ENCODE measurements at places on chromosomes 12 and 14.
A peak's percentile ranks its signal among the peaks of the same experiment; 100 is the strongest.

GRCh38 chr14:73472185-73473114 lies 14.1 kb upstream of the NUMB start:
- no peak overlapping the region for H3K27ac ChIP-seq
- H3K4me3 ChIP-seq, result no peak overlapping the region
- H3K36me3 ChIP-seq, result no peaks in the 10 kb centered on the region

- H3K4me3 ChIP-seq, result no peak overlapping the region
- no peak overlapping the region for H3K27ac ChIP-seq
- H3K36me3 ChIP-seq, result no peaks in the 10 kb centered on the region
- peaks cover 4% of the 10 kb centered on the region for H3K4me1 ChIP-seq
Observed at GRCh38 chr12:1616233-1617066, 12.6 kb upstream of the WNT5B start.

- no peak for DNase-seq
- peaks cover 24% of the 10 kb centered on the region for H3K4me1 ChIP-seq
- no peaks in the 10 kb centered on the region for H3K36me3 ChIP-seq
- no peak within 1 kb of the TSS for H3K27ac ChIP-seq
- H3K27me3 ChIP-seq, result peaks cover 43% of the 10 kb centered on the region
- H3K4me3 ChIP-seq, result peak within 1 kb of the TSS; percentile 17
Observed at GRCh38 chr14:74238974-74239847, at the start of gene VSX2. VSX2 (plus strand) TSS chr14:74239449; CDS start chr14:74239562, 113 bp downstream.

- DNase-seq, result no peak
- no peak overlapping the region for H3K27ac ChIP-seq
- no peaks in the 10 kb centered on the region for H3K36me3 ChIP-seq
Observed at GRCh38 chr12:21946983-21947382, 5.8 kb upstream of the ABCC9 start.

DNA sequence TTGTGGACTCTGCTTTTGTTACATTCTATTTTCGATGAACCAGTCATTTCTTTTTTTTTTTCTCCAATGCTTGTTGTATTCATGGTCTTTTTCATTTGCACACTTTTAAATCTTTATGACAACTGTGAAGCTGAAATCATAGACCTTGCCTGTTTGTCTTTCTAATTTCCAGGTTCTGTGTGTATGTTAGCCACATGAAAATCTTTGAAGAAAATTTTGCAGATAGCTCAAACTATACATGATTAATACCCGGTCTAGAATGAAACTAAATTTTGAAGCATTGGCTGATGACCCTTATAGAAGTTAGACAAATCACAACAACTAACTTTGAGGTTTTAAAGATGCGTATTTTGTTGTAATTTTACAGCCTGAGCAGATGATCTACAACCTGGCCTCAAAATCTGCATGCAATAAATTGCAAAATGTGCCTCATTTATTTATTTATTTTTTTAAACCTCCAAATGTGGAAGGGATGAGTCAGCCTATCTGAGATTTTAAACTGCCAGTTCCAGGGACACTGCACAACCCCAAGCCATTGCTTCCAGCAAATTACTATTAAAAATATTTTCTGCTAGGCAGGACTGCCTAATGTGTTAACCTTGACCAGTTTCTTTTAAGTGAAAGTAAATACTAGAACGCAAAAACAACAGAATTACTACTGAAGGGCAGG lies 96.3 kb upstream of the NAV3 start:
- no peaks in the 10 kb centered on the region for H3K36me3 ChIP-seq
- no peak overlapping the region for H3K27ac ChIP-seq
- DNase-seq, result no peak
- H3K4me1 ChIP-seq, result no peaks in the 10 kb centered on the region
- no peaks in the 10 kb centered on the region for H3K27me3 ChIP-seq
